Stimulated activated CD8-positive, alpha-beta memory T cell treated with anti-CD3 and anti-CD28 coated beads, Interleukin-15, amount 100 ng/mL, for 1 hour (primary cell): ENCODE measurements at places on chromosomes 7 and 10.

- no peak for DNase-seq
Measured at GRCh38 chr10:42553064-42553407, 85.3 kb downstream of the ZNF33B start.

- no peak for DNase-seq
Measured at GRCh38 chr10:15393139-15393825, 22.2 kb upstream of the FAM171A1 start.

DNA sequence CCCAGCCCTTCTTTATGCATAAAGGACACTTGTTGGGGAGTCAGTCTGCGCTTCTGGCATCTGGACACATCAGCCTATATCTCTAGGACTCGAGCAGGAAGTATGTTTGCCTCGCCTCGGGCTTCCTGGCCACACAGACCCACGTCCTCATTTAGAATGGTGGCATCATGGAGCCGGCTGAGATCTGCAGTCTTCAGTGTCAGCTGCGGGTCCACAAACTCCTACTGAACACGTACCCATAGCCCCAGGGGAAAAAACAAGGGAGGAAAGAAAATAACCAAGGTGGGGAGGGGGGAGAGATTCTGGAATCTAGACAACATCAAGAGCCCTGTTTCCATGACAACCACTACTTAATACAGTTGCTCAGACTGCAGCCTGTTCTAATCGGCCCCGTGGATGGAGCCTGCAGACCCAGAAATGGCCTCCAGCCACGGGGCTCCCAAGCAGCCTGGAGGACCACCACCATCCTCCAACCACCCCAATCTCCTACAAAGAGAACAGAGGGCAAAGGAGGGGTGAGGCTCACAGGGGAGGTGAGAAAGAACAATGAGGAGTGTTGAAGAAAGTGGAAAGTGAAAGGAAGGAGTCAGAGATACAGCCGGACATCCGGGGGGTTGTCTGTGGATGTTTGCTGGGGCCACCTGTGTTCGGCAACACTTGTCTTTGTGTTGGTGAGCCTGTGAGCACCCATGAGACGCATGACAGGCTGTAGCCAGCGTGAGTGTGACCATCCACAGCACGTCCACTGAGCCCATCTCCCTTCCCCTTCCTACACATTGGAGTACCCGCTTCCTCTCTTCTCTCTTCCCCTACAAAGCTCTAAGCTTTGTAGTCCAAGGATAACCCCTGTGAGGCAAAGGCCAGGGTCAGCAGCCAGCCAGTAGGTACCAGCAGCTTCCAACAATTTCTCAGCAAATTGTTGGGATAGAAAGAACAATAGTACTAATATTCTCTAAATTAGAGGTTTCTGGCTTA, 141.0 kb downstream of the PLXNA4 start:
- no peak for DNase-seq

GRCh38 chr10:94310369-94310768, 52.4 kb downstream of the NOC3L start:
- DNase-seq, result no peak

GRCh38 chr10:132810807-132811700, 25.1 kb upstream of the NKX6-2 start:
- no peak for DNase-seq

DNA sequence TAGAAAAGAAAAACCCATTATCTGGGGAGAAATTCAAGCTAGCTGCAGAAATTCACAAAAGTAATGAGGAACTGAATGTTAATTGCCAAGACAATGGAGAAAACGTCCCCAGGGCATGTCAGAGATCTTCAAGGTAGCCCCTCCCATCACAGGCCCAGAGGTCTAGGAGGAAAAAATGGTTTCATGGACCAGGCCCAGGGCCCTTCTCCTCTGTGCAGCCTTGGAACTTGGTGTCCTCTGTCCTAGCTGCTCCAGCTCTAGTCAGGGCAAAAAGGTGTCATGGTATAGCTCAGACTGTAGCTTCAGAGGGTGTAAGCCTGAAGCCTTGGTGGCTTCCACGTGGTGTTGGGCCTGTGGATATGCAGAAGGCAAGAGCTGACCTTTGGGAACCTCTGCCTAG, 411.8 kb downstream of the ADRA2A start:
- no peak for DNase-seq

DNA sequence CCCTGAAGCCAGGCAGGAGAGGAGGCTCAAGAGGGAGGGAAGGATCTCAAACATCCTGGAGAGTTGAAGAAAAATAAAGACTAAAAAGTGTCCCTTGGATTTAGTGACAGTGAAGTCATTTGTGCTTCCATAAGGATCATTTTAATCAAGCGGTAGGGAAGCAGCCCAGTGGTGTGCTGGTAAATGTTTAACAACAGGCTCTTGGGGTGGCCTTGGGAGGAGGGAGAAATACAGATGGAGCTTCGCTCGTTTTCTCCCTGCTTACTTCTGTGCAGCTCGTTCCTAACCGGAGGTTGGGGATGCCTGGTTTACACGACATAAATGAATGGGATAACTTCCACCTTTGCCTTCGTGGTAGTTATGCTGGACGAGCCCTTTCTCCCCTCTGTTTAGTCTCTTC, 140.0 kb downstream of the CAMK1D start:
- DNase-seq, result no peak

- DNase-seq, result no peak
Measured at GRCh38 chr10:61464461-61465170, 11.4 kb upstream of the TMEM26 start.

- no peak for DNase-seq
Measured at GRCh38 chr7:20539201-20539600, 76.3 kb upstream of the ABCB5 start.

DNA sequence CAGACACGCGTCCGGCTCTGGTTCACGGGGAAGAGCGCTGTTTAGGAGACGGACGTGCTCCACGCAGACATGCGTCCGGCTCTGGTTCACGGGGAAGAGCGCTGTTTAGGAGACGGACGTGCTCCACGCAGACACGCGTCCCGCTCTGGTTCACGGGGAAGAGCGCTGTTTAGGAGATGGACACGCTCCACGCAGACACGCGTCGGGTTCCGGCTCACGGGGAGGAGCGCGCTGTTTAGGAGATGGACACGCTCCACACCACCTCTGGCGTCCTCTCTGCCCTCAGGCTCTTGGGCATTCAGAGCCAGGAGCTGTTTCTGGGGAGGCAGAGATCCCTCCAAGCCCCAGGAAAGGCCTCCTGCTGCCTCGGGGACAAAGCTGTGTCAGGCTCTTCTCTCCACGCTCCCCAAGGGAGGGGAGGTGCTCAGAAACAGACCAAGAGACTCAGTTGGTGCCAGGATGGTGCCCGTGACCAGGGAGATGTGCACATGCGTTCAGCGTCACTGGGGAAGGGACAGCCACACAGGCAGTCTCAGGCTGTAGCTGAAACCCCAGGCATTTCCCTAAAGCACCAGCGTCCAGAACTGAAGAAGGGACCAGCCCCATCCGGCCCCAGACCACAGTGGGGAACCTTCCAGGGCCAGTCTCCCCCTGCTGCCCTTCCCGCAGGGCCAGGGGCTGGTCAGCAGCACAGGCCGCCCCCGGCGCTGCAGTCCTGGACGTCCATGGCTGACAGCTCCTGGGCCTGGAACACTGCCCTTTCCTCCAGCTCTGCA, 175.6 kb downstream of the ELFN1 start:
- no peak for DNase-seq
